ENCODE measurements at places on chromosomes 6 and 20. TPM values are rescaled to one million over a fixed set of nuclear protein-coding genes. Genes with fewer than 3 reads are reported as not detected.

CST8 gene
- not detected for total RNA-seq

HUS1B gene
- 0.41 TPM for total RNA-seq

RAD21L1 gene
- not detected for total RNA-seq

CCN2 gene
- 66.5 TPM for total RNA-seq

GHRH gene
- not detected for total RNA-seq

OR12D1 gene
- total RNA-seq = not detected

CD93 gene
- 71.2 TPM for total RNA-seq

NRSN1 gene
- not detected for total RNA-seq

DNA sequence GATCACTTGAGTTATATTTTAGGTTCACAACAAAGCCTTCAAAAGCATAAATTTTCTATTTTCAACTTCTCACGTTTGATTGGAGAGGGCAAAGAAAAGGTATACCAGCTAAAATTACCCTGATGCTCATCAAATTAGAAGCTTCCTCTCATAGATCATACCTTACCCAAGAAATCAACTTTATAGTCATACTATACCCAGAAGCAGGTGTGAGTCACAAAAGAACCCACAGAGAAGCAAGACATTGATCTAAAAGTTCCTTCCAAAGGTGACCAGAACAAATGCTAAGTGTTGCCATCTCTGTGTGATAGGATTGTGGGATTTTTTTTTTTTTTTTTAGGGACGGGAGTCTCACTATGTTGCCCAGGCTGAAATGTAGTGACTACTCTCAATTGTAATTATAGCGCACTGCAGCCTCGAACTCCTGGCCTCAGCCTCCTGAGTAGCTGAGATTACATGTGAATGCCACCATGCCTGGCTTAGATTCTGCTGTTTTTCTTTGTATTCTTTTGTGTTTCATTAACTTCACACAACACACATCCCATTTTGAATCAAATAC, 3.3 kb downstream of the EIF2S2 start:
- H3K36me3 ChIP-seq = peaks cover 44% of the 10 kb centered on the region
- H3K27ac ChIP-seq = no peak overlapping the region
- H3K4me1 ChIP-seq = peaks cover 17% of the 10 kb centered on the region
- no peaks in the 10 kb centered on the region for H3K27me3 ChIP-seq
- DNase-seq = no peak
- no peak overlapping the region for H3K4me3 ChIP-seq

- H3K27me3 ChIP-seq = no peaks in the 10 kb centered on the region
- no peak for DNase-seq
- H3K4me1 ChIP-seq = peaks cover 27% of the 10 kb centered on the region
These were observed 43.4 kb upstream of the ATXN1 start for GRCh38 chr6:16804546-16805242.

GRCh38 chr20:10110151-10110550, 75.4 kb downstream of the ANKEF1 start:
- H3K4me1 ChIP-seq = no peaks in the 10 kb centered on the region
- no peaks in the 10 kb centered on the region for H3K27me3 ChIP-seq
- DNase-seq = no peak
- no peak overlapping the region for H3K27ac ChIP-seq

GRCh38 chr20:20677186-20677585, 35.3 kb downstream of the RALGAPA2 start:
- no peak for DNase-seq
- H3K27ac ChIP-seq = no peak overlapping the region
- no peak overlapping the region for H3K4me3 ChIP-seq
- H3K4me1 ChIP-seq = no peaks in the 10 kb centered on the region
- no peaks in the 10 kb centered on the region for H3K27me3 ChIP-seq

DNA sequence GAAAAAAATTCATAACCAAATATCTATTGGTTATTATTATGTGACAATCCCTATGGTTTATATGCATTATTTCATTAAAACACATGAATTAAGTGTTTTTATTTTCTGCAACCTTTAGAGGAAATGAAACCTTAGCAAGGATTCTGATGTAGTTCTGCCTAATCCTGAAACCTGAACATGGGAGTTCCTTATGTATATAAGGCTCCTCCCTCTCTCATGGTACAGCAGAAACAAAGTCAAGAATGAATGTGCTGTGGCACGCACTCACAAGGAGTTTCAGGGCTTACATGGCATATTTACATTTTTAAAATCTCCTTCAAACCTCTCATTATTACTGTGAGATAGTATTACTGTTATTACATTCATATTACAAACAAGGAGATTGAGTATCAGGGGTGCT, 426.4 kb upstream of the CITED2 start:
- H3K4me3 ChIP-seq = no peak overlapping the region
- H3K4me1 ChIP-seq = no peaks in the 10 kb centered on the region
- no peak overlapping the region for H3K27ac ChIP-seq
- no peak for DNase-seq
- no peaks in the 10 kb centered on the region for H3K27me3 ChIP-seq

DNA sequence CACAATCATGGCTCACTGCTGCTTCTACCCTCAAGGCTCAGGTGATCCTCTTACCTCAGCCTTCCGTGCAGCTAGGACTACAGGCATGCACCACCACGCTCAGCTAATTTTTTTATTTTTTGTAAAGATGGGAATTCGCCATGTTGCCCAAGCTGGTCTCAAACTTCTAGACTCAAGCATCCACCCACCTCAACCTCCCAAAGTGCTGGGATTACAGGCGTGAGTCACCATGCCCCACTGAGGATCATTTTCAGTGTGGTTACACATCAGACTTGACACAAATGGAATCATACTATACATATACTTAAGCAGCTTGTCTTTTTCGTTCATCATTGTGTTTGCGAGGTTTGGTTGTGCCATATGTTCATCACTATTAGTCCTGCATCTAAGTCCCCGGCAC, 26.6 kb downstream of the ZC3H12D start:
- H3K36me3 ChIP-seq = no peaks in the 10 kb centered on the region
- peaks cover 20% of the 10 kb centered on the region for H3K4me1 ChIP-seq
- DNase-seq = no peak
- no peak overlapping the region for H3K27ac ChIP-seq
- no peaks in the 10 kb centered on the region for H3K27me3 ChIP-seq
- H3K4me3 ChIP-seq = no peak overlapping the region

DNA sequence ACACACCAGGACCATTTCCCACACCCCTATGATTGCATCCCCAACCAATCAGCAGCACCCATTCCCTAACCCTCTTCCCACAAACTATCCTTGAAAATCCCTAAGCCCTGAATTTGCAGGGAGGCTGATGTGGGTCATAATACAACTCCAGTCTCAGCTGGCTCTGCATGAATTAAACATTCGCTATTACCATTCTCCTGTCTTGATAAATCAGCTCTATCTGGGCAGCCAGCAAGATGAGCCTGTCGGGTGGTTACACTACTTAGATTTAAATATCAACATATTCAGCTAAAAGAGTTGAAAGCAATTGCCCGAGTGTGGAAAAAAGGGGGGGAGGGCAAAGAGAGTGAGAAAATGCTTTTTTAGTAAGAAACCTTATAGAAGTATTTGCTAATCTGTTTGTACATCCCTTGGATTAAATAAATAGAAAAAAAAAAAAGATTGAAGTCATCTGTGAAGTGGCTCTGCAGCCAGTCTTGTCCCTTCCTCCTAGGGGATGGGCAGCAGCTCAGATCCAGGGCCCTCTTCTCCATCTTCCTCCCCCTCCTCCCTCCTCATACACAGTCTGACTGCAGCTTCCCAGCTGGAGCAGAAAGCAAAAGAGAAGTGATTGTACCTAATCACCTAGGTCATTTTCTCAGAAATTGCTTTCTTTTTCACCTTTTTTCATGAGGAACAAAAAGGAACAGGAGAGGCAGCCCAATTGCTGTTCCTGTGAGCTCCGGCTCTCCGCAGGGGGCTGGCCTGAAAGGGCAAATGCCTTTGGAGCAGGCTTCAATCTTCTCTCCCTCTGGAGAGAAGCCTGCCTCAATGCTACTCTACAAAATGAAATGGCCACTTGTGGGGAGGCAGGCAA, 356.6 kb upstream of the SULF2 start:
- H3K4me1 ChIP-seq = no peaks in the 10 kb centered on the region
- no peak overlapping the region for H3K4me3 ChIP-seq
- no peak overlapping the region for H3K27ac ChIP-seq
- no peak for DNase-seq
- no peaks in the 10 kb centered on the region for H3K36me3 ChIP-seq

GRCh38 chr6:157224951-157225574, 98.3 kb downstream of the TMEM242 start:
- H3K4me1 ChIP-seq = peaks cover 6% of the 10 kb centered on the region
- H3K27ac ChIP-seq = no peak overlapping the region
- H3K27me3 ChIP-seq = no peaks in the 10 kb centered on the region
- no peaks in the 10 kb centered on the region for H3K36me3 ChIP-seq

- H3K4me1 ChIP-seq = no peaks in the 10 kb centered on the region
- H3K27me3 ChIP-seq = no peaks in the 10 kb centered on the region
- H3K4me3 ChIP-seq = no peak overlapping the region
- no peaks in the 10 kb centered on the region for H3K36me3 ChIP-seq
- no peak for DNase-seq
These were observed 132.4 kb downstream of the DTNBP1 start for GRCh38 chr6:15530411-15530810.

DNA sequence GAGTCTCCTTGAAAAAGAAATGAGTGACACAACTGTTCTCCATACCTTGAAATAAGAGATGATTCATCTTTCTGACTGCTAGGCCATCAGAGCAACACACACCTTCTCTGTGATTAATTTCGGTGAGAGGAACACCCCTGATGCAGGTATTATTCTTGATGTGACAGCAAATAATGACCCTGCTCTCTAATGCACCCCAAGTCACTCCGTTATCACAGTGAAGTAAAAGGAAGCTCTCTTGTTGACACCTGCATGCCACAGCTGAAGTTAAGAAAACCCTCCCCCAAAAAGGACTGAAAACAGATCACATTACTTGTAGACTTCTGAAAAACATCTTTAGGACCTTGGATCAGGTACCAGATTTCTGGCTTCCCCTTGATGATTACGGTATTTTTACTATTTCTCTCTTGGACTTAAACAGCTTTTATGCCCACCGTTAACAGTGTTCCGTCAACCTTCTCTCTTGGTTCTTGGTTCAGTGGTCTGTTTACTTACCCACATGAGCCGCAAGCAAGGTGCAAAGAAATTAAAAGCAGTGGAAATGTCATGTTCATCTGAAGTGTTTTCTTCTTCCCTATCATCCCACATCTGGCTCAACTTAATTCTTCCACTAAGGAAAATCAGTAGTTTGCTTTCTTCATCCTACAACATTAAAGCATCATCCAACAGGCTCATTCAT, 249.7 kb downstream of the GMPR start:
- no peaks in the 10 kb centered on the region for H3K36me3 ChIP-seq
- H3K27me3 ChIP-seq = no peaks in the 10 kb centered on the region
- H3K4me1 ChIP-seq = no peaks in the 10 kb centered on the region
- no peak overlapping the region for H3K27ac ChIP-seq
- DNase-seq = no peak

DNA sequence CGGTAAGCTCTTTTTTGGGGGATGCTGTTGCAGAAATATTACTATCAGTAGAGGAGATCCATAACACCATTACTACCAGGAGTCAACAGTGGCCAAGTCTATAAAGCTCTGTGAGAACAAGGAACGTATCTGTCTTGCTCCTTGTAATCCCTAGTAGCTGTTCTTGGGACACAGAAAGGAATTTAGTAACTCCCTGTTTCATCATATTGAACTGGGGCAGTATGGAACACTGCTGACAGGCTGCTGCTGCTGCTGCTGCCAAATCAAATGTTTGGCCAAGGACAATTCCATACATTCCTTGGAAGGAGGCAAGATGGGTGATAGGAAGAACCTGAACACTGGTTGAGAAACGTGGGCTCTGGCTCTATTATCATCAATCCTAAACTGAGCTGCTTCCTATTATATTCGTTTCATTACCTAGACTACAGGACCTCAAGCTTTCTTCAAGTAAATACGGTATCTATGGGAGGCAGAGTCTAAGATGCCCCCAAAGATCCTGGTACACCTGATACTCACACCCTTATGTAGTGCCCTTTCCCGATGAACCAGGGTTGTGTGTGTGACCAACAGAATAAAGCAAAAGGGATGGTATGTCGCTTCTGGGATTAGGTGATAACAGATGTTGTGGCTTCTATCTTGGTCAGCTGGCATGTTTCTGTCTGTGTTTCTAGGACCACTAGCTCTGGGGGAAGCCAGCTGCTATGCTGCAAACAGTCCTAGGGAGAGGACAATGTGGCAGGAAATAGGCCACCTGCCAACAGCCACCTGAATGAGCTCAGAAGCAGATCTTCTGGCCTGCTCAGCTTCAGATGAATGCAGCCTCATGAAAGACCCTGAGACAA, 39.5 kb downstream of the ELOVL5 start:
- H3K27me3 ChIP-seq = no peaks in the 10 kb centered on the region
- peak; percentile 26 for DNase-seq
- no peak overlapping the region for H3K27ac ChIP-seq
- H3K4me1 ChIP-seq = peaks cover 69% of the 10 kb centered on the region

- no peaks in the 10 kb centered on the region for H3K27me3 ChIP-seq
- no peaks in the 10 kb centered on the region for H3K36me3 ChIP-seq
- H3K4me1 ChIP-seq = no peaks in the 10 kb centered on the region
- no peak overlapping the region for H3K4me3 ChIP-seq
These were observed 136.9 kb upstream of the SUPT3H start for GRCh38 chr6:45514454-45515230.

GRCh38 chr20:2398449-2398848, 17.7 kb downstream of the TGM6 start:
- H3K36me3 ChIP-seq = no peaks in the 10 kb centered on the region
- no peaks in the 10 kb centered on the region for H3K27me3 ChIP-seq
- DNase-seq = no peak

- H3K27ac ChIP-seq = no peak overlapping the region
- no peak overlapping the region for H3K4me3 ChIP-seq
- no peaks in the 10 kb centered on the region for H3K27me3 ChIP-seq
- H3K4me1 ChIP-seq = no peaks in the 10 kb centered on the region
- DNase-seq = no peak
These were observed 38.4 kb downstream of the BMP5 start for GRCh38 chr6:55836945-55837344.

- H3K27ac ChIP-seq = no peak overlapping the region
- DNase-seq = no peak
- no peaks in the 10 kb centered on the region for H3K27me3 ChIP-seq
- no peak overlapping the region for H3K4me3 ChIP-seq
- no peaks in the 10 kb centered on the region for H3K36me3 ChIP-seq
These were observed 274.8 kb upstream of the BTBD3 start for GRCh38 chr20:11642866-11643265.

DNA sequence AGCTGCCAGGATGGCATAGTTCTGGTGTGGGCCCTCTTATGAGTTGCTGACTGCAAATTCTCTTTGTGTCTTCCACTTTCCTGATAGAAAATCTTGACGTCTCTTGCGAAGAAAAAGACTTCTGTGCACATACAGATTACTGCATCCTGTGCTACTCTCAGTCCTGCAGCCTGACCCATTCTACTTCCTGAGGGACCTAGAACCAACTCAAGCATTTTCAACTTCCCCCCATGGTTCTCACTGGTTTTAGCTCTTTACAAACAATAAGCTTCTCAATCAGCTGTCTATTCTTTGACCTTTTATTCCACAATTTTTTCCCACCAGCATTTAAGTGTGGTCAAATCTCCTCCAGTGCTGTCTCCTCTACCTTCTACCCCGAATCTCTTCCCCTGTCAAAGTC, 13.4 kb upstream of the KLHL32 start:
- H3K27ac ChIP-seq = no peak overlapping the region
- H3K36me3 ChIP-seq = no peaks in the 10 kb centered on the region
- no peak overlapping the region for H3K4me3 ChIP-seq
- H3K27me3 ChIP-seq = no peaks in the 10 kb centered on the region
- DNase-seq = no peak

- no peak for DNase-seq
- H3K4me3 ChIP-seq = no peak overlapping the region
- H3K4me1 ChIP-seq = peaks cover 8% of the 10 kb centered on the region
- peak overlapping the region; percentile 70 for H3K27ac ChIP-seq
- H3K27me3 ChIP-seq = no peaks in the 10 kb centered on the region
- H3K36me3 ChIP-seq = no peaks in the 10 kb centered on the region
These were observed 42.0 kb downstream of the TGM2 start for GRCh38 chr20:38123021-38123587.
